Spinal cord (tissue), 10 donors: ENCODE measurements at places on chromosomes 4 and X.

GRCh38 chr4:146343199-146343598 is 128.9 kb downstream of the REELD1 start:
- no peak for DNase-seq

DNA sequence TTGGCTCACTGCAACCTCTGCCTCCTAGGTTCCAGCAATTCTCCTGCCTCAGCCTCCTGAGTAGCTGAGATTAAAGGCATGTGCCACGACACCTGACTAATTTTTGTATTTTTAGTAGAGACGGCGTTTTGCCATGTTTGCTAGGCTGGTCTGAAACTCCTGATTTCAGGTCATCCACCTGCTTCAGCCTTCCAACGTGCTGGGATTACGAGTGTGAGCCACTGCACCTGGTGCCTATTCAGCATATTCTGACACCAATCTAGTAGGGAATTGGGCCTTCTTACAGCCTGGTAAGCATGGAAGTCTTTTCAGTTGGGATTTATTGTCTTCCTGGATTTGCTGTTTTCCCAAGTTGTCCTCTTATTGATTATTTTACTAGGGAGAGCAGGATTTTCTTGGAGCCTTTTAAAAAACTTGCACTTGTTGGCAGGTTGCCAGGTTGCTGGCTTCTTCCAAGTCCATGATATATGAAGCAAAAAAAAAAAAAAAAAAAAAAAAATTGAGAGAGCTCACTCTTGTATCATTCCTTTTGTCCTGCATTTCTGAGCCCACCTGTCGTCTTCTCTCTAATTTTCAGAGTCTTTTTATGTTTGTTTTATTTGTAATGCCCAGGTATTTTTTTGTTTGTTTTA is 43.7 kb downstream of the TMPRSS11E start:
- DNase-seq: no peak

DNA sequence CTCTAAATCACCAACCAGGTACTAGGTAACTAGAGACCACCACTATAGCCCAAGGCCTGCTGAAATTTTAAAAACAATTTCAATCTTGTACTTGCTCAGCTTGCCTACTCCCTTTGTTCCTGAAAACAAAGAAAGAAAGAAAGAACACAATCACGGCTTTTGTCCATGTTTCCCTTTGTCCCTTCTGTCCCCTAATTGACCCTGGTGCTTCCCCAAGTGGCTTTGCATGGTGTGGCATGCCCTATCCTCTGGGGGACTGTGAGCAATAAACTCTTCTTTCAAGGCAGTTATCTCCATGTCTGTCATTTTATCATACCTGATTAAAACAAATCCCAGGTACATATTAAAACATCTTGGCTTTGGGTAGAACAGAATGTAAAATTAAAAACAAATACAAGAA is 94.8 kb downstream of the ARSJ start:
- DNase-seq: no peak

DNA sequence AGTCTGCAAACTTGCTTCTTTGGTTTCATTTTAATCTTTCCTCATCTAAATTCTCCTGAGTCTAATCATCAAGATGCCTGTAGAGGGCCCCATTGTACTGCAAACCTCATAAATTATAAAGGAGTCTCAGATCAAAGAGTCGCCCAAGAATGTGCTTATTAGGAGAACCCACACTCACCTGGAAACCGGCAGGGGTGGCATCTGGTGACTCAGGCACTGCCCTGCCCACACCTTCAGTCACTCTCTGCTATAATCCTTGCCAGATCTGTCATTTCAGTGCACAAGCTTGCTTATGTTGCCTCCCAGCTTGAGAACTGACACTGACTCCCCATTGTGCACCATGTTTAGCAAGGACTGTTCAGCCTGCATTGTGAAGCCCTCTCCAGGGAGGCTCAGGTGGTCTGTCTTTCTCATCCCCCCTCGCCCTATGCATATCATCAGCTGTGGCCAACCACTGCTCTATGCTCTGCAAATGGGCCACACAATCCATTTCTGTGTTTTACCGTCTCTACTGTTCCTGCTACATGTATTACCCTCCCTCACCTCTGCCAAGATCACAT is 12.4 kb downstream of the EPGN start:
- peak; percentile 76 for DNase-seq

DNA sequence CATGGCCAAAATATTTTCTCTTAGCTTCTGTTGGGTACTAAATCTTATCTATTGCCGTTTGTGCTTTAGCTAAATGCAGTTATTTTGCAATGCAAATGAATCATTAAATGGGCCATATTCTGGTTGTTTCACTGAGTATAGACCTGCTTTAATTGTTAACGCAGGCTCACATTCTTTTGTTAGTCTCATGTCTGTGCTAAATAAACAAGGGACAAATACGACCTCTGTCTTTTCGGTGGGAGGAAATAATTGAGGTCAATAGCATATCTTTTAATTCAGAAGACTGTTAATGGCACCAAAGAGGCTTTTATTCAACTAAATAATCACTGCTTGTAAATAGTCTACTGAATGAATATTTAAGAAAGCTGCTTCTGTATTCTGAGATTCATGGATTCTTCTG is 76.9 kb downstream of the DIAPH2 start:
- DNase-seq: no peak

GRCh38 chrX:68589372-68589753 is 58.1 kb upstream of the STARD8 start:
- no peak for DNase-seq

DNA sequence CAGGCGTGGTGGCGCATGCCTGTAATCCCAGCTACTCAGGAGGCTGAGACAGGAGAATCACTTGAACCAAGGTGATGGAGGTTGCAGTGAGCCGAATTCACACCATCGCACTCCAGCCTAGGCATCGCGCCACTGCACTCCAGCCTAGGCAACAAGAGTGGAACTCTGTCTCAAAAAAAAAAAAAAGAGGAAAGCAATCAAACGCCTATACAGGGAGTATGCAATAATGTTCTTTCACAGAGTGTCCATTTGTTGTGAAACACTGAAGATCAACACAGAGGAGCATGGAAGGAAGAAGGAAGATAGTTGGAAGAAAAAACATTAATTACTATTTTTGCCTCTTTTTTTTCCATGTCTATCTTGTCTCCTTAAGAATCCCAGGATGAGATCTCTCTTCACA is 113.4 kb downstream of the FBXO8 start:
- no peak for DNase-seq

GRCh38 chrX:69136546-69137331 is 28.5 kb downstream of the PJA1 start:
- peak; percentile 82 for DNase-seq

- DNase-seq: no peak
Observed at GRCh38 chr4:187069398-187069797, 345.7 kb upstream of the FAT1 start.
